ENCODE measurements at places on chromosomes 12 and 14.

GRCh38 chr12:104083769-104084475 is 19.6 kb downstream of the HCFC2 start:
- DNase-seq, result no peak

GRCh38 chr12:27431185-27431584 is 15.4 kb upstream of the SMCO2 start:
- DNase-seq, result no peak

GRCh38 chr12:91023326-91024004 is 18.7 kb upstream of the EPYC start:
- no peak for DNase-seq

DNA sequence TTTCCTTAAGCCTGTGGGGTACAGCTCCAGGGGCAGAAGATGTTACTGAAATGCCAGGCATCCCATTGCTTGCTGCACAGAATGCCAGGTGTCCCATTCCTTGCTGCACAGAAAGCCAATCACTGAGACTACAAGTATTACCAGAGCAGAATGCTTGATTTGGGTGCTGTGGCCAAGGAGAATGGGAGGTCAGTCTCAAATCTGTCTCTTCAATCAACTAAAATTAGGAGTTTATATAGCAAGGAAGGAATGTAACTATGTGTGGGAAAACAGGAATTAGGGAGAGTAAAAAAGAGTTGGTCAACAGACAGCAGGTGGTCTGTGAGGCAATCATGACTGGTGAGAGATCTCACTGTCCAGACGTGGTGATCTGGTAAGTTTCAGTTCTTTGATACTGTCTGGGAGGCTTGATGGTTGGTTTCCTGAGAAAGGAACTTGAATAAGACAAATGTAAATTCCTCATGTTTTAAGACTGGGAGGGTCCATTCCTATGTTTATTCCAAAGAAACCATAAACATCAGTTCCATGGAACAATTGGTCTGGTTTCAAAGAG is 31.2 kb upstream of the VASH1 start:
- no peak for DNase-seq

GRCh38 chr14:74459976-74460375 is 33.1 kb downstream of the NPC2 start:
- DNase-seq, result no peak

GRCh38 chr14:53953002-53953827 is 3.4 kb downstream of the BMP4 start:
- DNase-seq, result no peak

DNA sequence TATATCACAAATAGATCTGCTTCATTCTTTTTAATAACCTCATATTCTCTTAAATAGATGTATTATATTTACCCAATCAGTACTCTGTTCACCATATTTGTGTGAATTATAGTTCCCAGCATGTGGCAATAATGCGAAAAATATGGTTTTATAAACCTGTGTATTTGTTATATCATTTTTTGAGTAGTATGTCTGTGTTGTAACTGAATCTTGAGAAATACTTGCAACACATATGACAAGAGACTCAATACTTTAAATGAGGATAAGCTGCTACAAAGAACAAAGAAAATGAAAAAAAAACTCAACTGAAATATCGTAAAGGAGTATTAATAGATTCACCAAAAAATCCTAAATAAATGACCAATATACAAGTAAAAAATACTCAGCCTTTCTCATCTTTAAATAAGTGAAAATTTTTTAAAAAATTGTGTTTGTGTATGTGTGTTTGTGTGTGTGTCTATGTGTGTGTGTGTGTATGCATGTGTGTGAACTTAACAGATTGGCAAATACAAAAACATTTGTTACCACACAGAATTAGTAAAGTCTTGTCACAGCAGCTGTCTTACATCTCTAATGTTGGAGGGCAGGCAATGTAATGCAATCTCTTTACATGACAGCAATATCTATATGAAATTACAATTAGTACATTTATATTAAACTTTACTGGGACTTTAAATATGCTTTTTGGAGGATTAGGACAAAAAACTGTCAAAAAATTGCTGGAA is 441.9 kb upstream of the MGAT4C start:
- DNase-seq, result no peak

GRCh38 chr12:94404854-94405253 is 54.8 kb downstream of the CEP83 start:
- DNase-seq, result no peak

DNA sequence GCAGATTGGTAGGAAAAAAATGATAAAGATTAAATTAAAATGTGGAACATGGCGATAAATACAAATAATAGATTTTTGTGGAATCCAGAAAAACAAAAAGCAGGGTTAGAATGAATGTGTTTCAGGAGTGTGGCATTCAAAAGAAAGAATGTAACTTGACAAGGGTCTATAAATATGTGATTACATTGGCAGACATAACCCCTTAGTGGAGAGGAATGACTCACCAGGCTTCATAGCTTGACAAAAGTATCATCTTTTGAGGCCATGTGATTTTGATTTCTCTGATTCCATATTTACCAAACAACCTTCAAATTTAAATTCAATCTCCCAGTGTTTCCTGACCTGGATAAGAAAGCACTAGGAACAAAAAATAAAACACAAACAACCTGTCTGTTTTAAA is 24.4 kb upstream of the MGST1 start:
- DNase-seq, result no peak

- no peak for DNase-seq
These were observed 72.5 kb downstream of the NTN4 start for GRCh38 chr12:95718006-95718431.

DNA sequence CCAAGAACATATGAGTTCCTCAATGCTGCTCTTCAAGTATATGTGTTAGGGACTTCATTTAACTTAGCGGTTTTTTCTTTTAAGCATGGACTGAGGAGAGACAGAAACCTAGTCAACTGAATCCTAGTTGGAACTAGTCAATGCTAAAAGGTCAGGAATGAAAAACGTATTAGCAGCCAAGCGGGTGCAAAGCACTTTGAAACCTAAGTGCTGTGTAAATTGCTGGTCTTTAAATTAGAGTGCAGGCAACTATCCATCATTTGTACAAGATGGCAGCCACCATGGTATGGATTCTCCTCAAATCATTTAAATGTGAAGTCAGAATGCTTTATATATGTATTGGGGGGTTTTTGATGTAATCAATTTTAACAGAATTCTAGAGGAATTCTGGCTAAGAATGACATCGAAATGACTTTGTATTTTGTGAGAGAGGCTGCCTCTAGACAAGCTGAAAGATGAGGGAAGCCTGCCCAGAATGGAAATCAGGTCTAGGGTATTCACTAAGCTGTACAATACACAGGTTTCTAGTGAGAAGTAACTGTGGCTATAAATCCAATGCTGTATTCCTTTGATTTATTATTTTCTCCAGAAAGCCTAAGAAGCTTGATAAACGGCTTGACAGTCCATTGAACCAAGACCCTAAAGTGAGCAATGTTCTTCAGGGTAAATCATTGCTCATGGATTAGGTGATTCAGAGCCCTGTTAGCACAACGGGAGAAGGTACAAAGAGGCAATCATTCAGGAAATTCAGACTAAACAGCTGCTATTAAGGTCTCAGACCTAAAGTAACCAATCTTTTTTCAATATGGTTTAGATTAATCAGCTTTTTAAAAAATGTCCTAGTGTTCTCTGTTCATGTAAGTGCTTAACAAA is 198.8 kb downstream of the ANO2 start:
- DNase-seq, result no peak

GRCh38 chr12:62683776-62684569 is 217.3 kb downstream of the MON2 start:
- no peak for DNase-seq

GRCh38 chr12:68565391-68565903 is 45.3 kb upstream of the RAP1B start:
- no peak for DNase-seq

DNA sequence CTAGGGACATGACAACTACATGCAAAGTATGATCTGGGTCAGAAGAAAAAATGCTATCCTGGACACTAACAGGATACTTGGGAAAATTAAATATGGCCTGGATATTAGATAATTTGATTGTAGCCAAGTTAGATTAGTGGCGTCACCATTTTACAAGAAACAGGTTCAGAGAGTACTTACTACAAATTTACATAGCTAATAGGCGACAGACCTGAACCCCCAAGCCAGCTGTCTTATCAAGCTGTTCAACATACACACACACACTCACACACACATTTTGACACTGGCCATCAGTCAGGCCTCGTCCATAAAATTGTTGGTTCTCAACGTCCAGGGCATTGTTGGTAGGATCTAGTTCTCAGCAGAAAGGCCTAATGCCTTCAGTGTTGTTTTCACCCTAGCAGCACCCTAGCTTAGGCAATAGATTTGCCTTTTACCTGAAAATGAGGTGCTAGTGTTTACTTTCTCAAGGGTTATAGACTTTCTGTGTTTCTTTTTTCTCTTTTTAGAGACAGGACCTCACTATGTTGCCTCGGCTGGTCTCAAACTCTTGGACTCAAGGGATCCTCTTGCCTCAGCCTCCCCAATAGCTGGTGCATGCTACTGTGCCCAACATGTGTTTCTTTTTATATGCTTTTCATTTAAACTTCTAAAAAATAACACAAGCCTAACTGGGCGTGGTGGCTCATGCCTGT is 3.3 kb upstream of the C14orf93 start:
- DNase-seq, result no peak

DNA sequence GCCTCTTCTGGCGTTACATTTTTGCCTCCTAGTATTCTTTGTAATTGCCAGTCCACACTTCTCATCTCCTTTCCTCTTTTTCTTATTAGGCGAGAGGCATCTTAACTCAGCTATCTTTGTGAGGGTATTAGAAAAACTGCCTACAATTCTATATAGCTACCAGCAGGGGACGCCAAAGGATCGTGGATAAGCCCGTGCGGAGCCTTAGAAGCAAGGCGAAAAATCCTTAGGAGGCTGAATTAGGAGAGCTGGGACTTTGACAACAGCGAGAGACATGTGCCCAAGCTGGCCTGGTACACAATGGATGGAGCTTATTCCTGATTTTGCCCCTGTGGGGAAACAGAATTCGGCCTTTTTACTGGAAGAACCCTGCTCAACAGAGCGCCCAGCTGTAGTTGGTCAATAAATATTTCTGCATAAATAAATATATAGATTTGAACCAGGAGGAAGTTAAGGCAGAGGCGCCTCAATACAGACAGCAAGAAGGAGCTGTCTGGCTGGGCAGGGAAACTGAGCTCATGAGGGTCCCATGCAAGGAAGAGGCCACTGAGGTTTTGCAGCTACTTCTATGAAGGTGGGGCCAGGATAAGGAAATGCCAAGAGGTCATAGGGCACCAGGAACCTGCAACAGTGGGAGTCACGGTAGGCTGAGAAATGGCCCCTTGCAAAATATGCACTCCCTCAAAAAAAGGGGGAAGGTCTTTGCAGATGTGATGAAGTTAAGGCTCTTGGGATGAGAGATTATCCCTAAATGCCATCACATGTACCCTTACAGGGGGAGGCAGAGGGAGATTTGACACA is 14.6 kb upstream of the RBM19 start:
- no peak for DNase-seq

DNA sequence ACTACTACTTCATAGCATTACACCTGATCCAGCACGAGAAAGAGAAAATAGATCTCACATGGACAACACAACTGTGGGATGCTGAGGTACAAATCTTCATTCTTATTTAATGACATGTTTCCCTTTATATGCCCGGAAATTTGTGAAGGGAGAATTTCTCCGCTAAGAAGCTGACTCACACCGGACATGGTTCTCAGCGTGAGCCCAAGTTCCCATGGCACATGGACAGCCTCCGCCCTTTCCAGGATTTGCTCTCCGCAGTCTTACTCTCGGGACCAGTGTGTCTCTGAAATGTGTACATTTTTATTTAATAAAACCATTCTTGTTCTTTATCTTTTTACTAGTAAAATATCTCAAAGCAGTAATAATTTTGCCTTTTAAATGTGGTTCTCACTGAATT is 1154.8 kb downstream of the TMEM121 start:
- DNase-seq, result no peak

GRCh38 chr14:85566603-85567002 is 36.7 kb downstream of the FLRT2 start:
- DNase-seq, result no peak

Measured in activated T-helper 1 cell treated with anti-CD3 and anti-CD28 coated beads, Interleukin-2, amount 50 U/mL, for 16 hours (primary cell).